Activated CD4-positive, alpha-beta memory T cell treated with anti-CD3 and anti-CD28 coated beads, Interleukin-2, amount 10 ng/mL, durations not matched to agents 7 days and 5 days (primary cell): ENCODE measurements at places on chromosomes 11 and 22.
A peak's percentile ranks its signal among the peaks of the same experiment; 100 is the strongest.

- H3K4me1 ChIP-seq = peaks cover 10% of the 10 kb centered on the region
- H3K4me3 ChIP-seq = no peak overlapping the region
- H3K27ac ChIP-seq = no peak overlapping the region
- DNase-seq = no peak
- H3K36me3 ChIP-seq = peaks cover 2% of the 10 kb centered on the region
Observed at GRCh38 chr11:123258877-123259276, 63.8 kb upstream of the CLMP start.

GRCh38 chr11:41413843-41414242, 45.6 kb downstream of the LRRC4C start:
- no peak for DNase-seq
- H3K36me3 ChIP-seq = no peaks in the 10 kb centered on the region
- H3K4me1 ChIP-seq = no peaks in the 10 kb centered on the region
- H3K27ac ChIP-seq = no peak overlapping the region
- no peaks in the 10 kb centered on the region for H3K27me3 ChIP-seq

DNA sequence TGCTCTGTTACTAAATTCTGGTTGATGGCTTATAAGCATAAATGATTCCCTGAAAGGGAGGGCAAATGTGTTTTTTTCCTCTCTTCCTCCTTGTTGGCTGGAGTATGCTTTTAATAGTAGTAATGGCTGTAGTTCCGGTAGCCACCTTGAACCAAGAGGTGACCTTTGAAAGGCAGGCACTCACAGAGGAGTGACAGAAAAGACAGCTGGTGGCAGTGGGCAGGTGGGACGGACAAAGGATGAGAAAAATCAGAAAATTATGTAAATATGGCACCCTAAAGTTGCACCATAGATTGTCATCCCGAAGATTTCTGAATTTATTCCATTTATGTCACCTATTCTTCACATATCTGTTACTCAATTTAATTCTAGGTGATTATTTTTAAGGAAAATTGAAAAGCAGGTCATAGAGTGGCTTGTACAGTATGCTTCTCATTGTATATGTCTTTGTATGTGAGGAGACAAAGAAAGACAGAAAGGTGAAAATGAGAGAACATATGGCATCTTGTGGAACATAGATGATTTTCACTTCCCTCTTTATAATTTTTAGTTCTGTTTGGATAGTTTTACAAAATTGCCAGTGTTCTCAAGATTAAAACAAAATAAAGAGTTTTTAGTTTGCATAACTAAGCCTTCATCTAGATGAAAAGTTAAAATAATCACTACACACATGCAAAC, 17.0 kb downstream of the CASP12 start:
- H3K27ac ChIP-seq = no peak overlapping the region
- H3K4me1 ChIP-seq = peaks cover 27% of the 10 kb centered on the region

GRCh38 chr11:133942577-133942976, 14.2 kb downstream of the IGSF9B start:
- peak overlapping the region; percentile 6 for H3K4me3 ChIP-seq
- no peaks in the 10 kb centered on the region for H3K27me3 ChIP-seq
- H3K4me1 ChIP-seq = peaks cover 73% of the 10 kb centered on the region
- no peak for DNase-seq
